ENCODE measurements at places on chromosomes 11 and 22.

DNA sequence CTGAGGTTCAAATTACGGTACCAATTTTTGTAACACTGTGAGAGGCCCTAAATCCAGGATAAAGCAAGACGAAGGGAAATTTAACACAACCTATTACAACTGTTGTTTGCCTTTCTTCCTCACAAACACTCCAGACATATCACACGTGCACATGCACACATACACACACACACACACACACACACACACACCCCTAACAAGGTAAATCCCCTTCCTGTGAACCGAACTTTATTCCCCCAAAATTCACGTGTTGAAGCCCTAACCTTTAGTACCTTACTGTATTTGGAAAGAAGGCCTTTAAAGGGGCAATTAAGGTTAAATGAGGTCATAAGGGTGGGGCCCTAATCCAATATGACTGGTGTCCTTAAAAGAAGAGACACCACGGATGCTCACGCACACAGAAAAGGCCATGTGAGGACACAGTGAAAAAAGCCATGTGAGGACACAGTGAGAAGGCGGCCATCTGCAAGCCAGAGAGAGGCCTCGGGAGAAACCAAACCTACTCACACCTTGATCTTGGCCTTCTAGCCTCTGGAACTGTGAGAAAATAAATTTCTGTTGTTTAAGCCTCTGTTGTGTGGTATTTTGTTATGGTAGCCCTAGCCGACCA lies 1.8 kb downstream of the SERGEF start:
- no peak for DNase-seq

- peak; percentile 84 for DNase-seq
Observed at GRCh38 chr22:17477391-17477833, 85.9 kb upstream of the SLC25A18 start.

GRCh38 chr22:44723801-44724200 lies 21.8 kb downstream of the PRR5 start:
- DNase-seq = peak; percentile 54

- no peak for DNase-seq
Observed at GRCh38 chr22:39525658-39525975, 5.3 kb downstream of the ATF4 start.

DNA sequence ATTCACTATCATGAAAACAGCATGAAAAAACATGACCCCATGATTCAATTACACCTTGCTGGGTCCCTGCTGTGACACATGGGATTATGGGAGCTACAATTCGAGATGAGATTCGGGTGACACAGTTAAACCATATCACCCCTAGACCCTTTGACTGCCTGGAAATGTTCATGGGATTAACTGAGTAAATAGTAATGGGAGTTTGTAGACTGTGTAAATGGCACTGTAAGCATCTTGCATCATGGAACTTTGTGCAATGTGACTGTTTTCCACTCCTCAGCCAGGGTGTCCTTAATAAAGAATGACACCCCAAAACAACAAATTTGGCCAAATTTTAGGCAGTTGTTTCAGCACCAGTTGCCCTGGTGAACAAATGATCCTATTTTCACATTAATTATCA lies 7.9 kb upstream of the SLC22A25 start:
- DNase-seq = no peak

DNA sequence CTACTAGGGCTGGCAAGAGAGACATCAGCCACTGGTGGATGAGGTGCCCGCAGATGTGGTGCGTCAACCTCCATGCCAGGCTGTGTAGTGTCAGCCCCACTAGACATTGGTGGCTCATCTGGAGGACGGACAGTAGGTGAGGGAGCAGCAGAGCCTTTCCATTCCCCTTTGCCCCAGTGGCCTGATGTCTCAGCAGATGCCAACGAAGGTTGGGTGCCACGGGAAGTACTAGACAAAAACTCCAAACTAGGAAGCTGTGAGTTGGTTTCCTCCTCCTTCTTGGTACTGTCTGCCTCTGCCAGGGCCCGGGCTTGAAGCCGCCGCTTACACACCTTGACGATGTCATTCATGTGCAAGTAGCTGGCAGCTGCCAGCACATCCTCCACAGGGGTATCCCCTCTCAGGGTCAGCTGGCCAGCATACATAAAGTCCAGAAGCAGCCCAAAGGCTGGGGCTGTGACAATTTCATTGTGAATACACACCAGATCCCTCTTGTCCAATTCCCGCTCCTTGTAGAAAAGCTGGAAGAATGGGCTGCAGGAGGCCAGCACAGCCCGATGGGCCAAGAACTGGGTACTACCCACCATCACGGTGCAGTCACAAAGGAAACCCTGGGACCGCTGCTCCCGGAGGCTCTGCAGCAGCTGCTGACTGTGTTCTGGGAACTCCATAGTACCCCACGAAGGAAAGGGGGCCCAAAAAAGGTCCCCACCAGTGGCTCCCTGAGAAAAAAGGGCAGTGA lies 795 bp downstream of the ZBTB3 start:
- no peak for DNase-seq

DNA sequence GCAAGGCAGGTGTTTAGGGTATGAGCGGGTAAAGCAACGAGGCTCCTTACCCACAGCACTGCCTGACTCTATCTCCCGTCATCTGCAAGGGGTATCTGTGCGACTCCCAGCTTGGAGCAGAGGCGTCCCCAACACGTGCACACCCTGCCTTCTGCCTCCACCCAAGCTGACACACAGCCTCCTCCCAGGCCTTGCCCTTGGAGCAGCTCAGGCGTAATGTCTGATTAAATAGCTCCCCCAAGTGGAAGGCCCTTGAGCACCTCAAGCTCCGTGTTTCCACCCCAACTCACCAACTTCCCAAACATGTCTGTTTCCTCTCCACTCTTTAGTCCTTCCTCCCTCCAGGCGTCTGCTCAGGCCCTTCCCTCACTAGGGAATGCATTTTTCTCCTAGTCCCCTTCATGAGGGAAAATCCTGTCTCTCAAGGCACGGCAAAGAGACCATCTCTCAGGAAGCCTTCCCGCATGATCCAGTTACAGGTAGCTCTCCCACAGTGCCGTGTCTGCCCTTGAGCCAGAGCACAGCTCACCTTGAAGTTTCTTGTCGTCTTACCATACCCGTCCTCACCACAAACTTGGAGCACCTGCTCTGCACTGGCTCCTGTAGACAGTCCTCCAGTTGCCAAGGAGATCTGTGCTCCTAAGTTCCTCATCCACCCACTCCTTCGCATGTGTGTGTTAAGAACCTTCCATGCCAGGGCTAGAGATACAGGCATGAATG lies 15.8 kb downstream of the CYB5R2 start:
- DNase-seq = peak; percentile 56

DNA sequence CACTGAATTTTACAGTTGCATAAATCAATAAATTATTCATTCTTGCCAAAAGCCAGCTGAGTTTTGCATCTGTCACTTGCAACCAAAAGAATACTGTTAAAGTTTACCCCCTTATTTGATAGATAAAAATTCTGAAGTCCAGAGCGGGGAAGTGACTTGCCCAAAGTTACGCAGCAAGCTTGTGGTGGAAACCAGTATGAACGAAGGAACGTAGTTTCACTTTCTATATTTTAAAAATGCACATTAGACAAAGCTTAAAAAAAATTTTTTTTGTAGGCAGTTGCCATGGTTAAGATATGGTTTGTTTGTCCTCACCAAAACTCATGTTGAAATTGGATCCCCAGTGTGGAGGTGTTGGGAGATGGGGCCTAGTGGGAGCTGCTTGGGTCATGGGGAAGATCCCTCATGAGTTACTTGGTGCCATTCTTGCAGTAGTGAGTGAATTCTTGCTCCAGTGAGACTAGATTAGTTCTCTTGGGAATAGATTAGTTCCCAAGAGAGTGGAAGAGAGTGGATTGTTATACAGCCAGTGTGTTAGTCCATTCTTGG lies 46.3 kb upstream of the SEZ6L start:
- DNase-seq = no peak

DNA sequence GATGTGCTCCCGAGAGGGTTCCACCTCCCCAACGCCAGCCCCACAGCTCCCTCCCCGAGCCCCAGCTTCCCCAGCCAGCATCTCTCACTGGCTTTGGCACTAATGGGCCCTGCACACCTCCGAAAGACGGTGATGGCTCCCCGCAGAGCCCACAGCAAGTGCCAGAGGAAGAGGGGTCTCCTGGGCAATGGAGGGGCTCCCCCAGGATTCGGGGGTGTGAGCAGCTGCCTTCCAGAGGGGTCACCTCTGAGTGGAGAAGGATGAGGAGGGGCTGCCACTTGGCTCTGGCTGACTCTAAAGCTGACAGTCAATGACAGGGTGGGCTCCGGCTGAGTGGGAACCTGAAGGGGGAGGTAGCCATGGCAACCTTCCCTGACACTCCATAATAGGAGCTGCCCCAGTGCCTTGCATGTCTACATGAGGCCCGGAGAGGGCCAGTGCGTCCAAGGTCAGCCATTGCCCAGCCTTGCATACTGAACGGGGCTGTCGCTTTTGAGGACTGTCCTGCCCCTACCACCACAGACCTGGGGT lies 98.6 kb upstream of the SYT13 start:
- no peak for DNase-seq

DNA sequence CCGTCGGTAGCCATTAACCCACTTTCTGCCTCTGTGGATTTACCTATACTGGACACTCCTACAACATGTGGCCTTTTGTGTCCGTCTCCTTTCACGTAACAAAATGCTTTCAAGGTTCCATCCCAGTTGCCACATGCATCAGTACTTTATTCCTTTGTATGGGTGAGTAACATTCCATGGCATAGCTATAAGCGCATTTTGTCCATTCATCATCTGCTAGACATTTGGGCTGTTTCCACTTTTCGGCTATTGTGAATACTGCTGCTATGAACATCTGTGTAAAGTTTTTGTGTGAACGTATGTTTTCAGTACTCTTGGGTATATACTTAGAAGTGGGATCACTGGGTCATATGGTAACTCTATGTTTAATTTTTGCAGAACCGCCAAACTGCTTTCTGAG lies 257.2 kb downstream of the ST3GAL4 start:
- DNase-seq = no peak

- DNase-seq = no peak
Observed at GRCh38 chr11:57330029-57330428, 5.3 kb upstream of the TNKS1BP1 start.

DNA sequence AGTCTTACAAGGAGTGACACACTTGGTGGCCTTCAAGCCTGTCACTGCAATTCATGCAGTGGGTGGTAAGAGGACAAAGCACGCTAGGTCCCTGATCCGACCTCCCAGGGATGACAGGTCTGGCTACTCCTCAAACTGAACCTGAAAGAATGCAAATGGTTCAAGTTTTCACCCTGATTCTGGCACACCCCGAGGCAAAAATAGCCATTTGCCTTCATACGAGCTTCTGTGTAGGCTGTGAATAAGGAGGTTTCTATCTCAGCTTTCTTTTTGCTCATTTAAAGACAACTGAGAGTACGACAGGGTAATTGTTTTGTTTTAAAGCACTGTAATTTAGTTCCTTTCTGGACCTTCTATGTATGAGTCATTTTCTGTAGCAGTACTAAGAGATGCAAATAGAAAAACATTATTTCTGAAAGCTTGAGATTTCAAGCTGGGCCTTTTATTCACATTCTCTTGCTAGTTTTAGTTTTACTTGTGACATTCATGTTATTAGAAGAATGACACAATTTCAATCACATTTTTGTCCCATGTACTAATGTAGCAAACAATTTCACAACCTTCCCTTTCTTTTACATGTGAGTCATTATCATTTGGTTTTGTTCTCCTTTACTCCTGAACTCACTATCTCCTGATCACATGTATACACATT lies 56.6 kb upstream of the FDX1 start:
- peak; percentile 27 for DNase-seq

DNA sequence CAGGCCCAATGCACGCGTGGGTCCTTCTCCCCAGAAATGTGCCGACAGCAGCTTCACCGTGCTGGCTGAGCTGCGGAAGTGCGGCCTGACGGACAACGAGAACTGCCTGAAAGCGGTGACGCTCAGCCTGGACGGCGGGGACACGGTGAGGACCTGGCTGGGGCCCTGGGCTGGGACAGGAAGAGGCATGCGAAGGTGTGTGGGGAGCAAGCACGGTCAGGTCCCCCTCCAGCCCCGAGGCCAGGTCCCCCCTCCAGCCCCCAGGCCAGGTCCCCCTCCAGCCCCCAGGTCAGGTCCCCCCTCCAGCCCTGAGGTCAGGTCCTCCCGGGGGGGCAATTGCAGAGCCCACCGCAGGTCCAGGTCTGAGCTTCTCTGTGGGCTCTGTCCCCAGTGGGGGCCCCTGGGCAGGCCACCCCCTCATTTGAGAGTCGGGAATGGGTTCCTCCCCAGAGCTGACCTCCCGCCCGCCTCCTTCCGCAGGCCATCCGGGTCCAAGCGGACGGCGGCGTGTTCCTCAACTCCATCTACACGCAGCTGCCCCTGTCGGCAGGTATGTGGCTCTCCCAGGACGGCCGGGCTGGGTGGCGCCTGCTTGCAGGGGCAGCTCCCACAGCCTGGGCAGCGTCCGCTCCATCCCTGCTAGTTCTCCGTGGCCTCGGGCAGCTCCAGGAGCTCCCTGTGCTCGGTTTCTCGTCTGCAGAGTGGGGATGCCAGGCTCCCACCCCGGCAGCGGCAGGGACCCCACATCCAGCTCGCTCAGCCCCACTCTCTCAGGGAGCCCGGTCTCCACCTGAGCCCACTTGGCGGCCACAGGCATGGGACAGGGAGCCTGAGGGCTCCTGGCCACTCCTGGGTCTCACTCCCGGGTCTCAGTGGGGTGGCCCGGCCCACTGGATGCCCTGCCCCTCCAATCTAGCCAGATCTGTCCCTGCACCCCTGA lies 7.9 kb downstream of the MUC5B start:
- no peak for DNase-seq

GRCh38 chr11:2097356-2097997 lies 41.7 kb downstream of the IGF2 start:
- peak; percentile 81 for DNase-seq

DNA sequence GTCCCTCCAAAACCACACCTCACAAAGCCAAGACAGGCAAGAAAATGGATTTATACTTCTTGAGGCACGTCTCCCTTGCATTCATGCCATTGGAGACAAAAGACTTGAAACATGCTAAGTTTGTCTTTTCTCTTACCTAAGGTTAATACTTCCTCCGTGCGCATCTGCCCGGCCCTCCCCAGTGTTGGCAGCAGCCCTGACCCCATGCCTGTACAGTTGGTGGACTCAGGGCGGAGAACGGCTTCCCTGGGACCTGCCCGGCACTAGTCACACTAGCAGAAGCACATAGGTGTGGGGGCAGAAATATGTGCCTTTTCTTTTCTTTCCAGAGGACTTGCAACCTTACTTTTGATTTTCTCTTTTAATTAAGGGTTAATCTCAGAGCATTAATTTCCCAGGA lies 45.2 kb upstream of the FLI1 start:
- DNase-seq = no peak

- no peak for DNase-seq
Observed at GRCh38 chr22:39967996-39968972, 8.1 kb downstream of the TMA7B start.

- DNase-seq = no peak
Observed at GRCh38 chr11:85276332-85276731, 350.8 kb downstream of the DLG2 start.

- no peak for DNase-seq
Observed at GRCh38 chr11:11880179-11880578, 38.4 kb downstream of the USP47 start.
